ENCODE measurements at places on chromosomes 2 and 18.

DNA sequence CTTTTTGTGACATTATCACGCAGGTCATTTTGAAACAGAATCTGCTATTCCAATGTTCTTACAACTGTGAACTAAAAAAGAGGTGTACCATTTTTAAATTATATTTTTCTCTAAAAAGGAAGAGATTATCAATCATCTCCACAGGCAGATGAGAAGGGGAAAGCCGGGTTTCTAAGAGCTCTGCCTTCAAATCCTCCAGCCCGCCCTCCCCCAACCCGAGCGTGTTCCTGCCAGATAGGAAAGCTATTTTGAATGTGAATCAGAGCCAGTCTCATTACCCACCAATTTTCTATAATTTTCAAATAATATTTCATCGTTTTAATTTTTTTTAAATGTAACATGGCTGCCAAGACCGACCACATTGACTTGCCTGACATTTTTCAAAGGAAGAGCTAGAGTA lies 65.9 kb downstream of the KCNF1 start:
- DNase-seq: no peak

DNA sequence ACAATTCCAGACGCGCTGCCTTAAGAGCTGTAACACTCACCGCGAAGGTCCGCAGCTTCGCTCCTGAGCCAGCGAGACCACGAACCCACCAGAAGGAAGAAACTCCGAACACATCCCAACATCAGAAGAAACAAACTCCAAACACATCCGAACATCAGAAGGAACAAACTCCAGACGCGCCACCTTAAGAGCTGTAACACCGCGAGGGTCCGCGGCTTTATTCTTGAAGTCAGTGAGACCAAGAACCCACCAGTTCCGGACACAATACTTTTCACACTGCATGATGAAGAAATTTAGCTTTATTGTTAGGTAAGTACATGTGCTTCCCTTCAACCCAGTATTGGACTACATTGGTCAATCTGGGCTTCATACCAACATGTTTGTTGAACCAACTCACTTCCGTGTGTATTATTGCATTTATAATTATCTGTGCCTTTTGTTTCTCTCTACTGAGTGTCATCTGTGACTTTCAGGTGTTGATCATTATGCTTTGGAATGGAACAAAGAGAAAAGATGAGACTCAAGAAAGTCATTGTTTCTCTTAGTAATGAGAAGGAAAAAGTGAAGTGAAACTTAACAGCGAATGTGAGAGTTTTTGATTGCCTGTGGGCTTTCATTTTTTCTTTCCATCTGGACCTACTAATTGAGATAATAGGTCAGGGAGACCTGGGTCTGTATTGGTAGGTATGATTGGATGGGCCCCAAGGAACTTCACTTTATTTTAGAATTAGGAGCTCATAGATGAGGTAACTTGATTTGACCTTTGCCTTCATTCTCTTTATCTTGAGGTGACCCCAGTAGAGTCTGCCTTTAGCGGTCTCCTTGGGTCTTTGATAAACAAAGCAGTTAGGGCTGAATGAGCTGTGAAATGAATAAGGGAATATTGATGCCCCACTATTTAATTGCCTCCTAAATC lies 76.1 kb upstream of the CAVIN2 start:
- DNase-seq: no peak

DNA sequence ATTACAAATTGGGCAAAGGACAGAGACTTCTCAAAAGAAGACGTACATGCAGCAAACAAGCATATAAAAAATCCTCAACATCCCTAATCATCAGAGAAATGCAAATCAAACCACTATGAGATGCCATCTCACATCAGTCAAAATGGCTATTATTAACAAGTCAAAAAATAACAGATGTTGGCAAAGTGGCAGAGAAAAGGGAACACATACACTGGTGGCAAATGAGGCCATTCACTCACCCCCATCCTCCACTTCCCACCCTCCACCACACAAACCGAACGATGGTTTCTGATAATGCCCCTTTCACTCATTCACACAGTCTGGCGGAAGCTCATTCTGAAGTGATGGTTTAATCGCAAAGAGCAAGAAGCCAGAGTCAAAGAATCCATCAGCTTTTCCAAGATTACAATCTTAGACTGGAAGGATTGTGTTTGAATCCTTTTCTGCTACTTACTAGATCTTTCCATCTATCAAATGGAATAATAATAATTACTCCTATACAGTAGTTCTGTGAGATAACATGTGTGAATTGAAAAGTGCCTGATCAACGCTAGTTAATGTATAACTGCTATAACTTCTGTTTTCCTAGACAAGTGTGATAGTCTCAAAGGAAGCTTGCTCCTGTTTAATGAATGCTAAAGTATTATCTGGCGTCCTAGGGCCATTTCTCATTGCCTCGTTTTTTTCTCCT lies 16.9 kb upstream of the CD28 start:
- no peak for DNase-seq

GRCh38 chr18:79453816-79454735 lies 58.3 kb downstream of the NFATC1 start:
- no peak for DNase-seq

- DNase-seq: peak; percentile 24
Observed at GRCh38 chr2:99636144-99637034, 146.6 kb upstream of the REV1 start.

DNA sequence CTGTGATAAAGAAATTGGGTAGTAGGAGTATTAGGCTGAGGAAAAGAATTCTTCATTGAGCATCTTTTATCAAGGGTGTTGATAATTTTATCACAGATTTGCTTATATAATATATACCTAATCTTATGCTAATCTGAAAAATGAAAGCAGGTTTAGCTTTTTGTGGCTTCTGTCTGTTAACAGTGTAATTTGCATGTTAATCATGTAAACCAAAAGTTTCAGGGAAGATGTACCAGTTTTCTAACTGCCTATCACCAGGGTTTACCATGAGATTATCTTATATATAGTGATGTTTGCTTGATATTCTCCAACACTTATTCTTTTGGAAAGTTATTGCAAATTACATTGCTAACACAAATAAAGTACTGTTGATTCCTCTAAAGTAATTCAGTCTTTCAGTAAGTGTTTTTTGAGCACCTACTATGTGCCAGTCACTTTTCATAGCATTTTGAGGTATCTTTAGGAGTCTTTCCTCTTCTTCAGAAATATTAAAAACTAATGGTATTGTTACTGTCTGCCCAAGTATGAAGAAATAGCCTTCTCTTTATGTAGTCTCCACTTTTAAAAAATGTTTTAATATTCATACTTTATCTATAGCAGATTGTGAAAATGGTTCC lies 41.6 kb downstream of the GCC2 start:
- no peak for DNase-seq

DNA sequence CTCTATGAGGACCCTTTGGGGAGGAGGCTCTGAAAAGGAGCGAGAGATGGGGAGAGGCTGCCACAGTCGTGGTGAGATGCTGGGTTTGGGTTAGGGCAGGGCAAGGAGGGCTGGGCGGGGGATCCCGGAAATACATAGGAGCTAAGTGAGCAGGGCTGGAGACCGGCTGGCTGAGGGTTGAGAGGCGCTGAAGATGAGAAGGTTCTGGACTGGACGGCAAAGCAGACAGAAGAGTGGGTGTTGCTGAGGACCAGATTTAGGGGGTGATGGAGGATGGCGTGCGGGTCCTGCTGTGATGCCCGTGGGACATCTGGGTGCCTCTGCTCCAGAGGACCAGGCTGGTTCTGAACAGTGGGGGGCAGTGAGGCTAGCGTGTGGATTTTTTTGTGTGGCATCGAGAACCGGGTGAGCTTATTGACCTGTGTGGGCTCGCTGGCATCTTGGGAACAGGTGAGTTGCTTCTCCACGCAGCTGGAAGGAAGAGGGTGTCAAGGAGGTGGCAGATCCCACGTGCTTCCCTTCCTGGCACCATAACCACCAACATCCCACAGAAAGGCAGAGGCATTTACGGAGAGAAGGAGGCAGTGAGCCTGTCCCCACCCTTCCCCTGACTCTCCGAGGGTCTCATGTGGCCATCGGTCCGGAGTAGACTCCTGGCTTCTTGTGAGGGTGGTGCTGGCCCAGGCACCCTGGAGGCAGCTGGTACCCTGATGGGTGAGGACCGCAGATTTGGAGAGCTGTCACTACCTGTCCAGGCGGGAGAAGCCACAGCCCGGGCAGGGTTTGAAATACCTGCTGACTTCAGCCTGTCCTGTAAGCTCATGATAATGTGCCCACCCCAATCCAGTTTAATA lies 70.3 kb downstream of the ASB1 start:
- no peak for DNase-seq

DNA sequence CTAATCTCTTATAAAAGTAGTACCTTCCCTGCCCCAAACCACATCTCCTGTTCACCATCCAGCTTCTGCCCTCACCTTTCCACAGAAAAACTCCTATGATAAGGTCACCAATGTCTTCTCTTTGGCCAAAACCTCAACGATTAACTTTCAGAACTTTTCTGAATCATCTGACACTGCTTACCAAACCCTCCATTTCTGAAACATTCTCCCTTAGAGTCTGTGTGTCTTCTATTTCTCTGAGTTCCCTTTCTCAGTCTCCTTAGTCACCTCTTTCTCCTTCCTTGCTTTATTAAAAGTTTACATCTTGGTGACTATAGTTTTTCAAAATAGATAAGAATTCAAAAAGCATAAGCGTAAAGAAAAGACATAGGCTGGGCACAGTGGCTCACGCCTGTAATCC lies 51.3 kb upstream of the SP3 start:
- no peak for DNase-seq

GRCh38 chr2:239791526-239792404 lies 233.4 kb downstream of the NDUFA10 start:
- DNase-seq: no peak

GRCh38 chr18:417495-417894 lies 83.0 kb downstream of the COLEC12 start:
- no peak for DNase-seq

DNA sequence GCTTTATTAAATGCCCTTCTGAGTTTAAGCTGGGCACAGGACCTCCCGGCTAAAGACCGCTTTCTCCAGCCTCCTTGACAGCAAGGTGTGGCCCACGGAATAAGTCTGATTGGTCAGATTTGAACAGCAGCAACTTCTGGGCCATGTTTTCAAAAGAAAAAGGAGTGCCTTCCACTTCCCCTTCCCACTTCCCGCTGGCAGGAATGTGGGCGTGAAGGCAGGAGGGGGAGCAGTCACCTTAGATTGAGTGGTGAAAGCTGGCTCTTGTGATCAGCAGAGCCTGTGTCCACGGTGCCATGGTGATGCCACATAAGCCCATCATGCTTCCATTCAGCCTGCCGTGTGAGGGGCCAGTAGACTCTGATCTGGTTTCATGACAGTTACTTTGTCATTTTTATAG lies 136.6 kb upstream of the GLI2 start:
- DNase-seq: no peak

GRCh38 chr2:216151313-216152025 lies 42.3 kb downstream of the XRCC5 start:
- DNase-seq: no peak

DNA sequence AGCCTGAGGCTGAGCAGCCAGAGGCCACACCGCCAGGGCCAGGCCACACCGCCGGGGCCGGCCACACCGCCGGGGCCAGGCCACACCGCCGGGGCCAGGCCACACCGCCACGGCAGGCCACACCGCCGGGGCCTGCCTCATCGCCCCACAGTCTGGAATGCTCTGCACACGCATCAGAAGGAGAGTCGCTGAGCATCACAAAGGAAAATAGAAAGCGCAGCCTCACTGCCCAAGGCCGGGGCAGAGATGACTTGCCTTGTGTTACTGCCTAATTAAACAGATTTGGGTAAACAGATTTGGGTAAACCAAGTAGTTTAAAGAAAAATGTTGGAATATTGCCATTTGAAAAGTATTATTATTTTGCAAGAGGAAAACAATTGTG lies 10.4 kb upstream of the NFATC1 start:
- DNase-seq: no peak

- DNase-seq: no peak
Observed at GRCh38 chr18:21538230-21538629, 62.3 kb downstream of the ESCO1 start.

DNA sequence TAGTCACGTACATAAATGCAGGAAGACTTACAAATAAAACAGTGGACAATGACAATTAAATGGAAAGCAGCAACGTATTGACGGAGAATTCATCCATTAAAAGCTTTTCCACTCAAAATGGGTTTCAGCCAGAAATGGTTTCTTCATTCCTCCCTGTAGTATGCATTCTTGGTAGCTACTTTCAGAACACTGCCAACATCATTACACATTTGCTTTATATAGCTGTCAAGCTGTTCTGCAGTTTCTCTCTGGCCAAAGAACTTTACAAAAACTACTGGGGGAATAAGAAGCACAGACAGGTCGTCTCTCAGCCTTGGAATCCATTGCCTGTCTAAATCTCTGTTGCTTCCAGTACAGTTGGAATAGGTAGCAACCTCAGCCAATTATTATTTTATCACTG lies 84.1 kb upstream of the NCKAP5 start:
- DNase-seq: no peak

Measured in SHP77 (cell line).